ENCODE measurements at places on chromosomes 1 and 21. TPM values are rescaled to one million over a fixed set of nuclear protein-coding genes. Genes with fewer than 3 reads are reported as not detected.

The ERRFI1 gene
- total RNA-seq: 44.6 TPM

The DISC1 gene
- total RNA-seq: 6.6 TPM

The ZBTB8B gene
- 2.7 TPM for total RNA-seq

The LDLRAD2 gene
- total RNA-seq: 0.85 TPM

The LCE3D gene
- total RNA-seq: not detected

The USP21 gene
- 30.7 TPM for total RNA-seq

The POU3F1 gene
- total RNA-seq: 18.9 TPM

The NBPF6 gene
- total RNA-seq: not detected

The KLF17 gene
- not detected for total RNA-seq

DNA sequence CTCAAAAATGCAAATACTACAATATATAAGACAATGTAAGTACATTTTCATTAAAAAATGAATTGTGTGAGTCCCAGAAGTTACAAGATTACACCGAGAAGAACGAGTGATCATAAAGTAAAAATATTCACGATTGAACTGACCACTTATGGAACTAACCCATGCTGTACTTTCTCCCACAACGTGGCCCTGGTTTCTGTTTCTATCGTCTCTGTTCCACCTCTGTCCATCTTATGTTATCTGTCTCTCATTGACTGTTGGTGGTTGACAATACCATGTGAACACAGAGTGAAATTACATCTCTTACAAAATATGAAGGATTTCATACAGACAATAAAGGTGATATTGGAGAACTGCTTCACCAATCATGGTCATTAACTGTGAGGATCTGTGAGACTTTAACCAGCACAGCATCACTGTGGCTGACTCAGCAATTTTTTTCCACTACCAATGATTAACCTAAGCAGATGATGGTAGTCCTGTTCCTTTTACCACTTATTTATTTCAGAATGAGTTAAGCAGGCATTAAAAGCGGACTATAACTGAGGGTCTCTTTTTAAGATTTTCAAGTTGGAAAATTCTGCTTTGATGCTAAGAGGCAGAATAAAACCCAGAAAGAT, 165.1 kb downstream of the TGFB2 start:
- no peak overlapping the region for H3K27ac ChIP-seq
- H3K4me3 ChIP-seq: no peak overlapping the region
- H3K27me3 ChIP-seq: peaks cover 11% of the 10 kb centered on the region
- no peak for DNase-seq

DNA sequence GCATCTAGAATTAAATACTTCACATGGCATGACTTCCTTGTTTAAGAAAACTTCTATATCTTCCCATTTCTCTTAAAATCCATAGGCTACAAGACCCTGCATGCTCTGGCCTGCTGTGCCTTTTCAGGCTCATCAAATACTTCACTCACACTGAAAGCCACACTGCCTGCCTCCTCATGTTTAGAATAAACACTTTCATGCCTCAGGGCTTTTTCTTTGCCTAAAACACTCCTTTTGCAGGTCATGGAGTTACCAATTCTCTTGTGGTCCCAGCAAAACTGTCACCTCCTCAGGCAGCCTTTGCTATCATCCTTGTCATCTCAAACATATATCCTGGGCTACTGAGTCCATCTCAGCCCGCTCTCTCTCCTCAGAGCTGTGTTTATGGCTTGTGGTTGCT, 5.5 kb downstream of the SGIP1 start:
- H3K27ac ChIP-seq: no peak overlapping the region
- H3K4me3 ChIP-seq: no peak overlapping the region
- peaks cover 29% of the 10 kb centered on the region for H3K4me1 ChIP-seq
- peaks cover under 1% of the 10 kb centered on the region for H3K27me3 ChIP-seq

- no peaks in the 10 kb centered on the region for H3K36me3 ChIP-seq
- no peak overlapping the region for H3K4me3 ChIP-seq
- H3K4me1 ChIP-seq: no peaks in the 10 kb centered on the region
- H3K27ac ChIP-seq: no peak overlapping the region
- no peaks in the 10 kb centered on the region for H3K27me3 ChIP-seq
- DNase-seq: no peak
Measured at GRCh38 chr1:74328851-74329250, 93.7 kb downstream of the TNNI3K start.

DNA sequence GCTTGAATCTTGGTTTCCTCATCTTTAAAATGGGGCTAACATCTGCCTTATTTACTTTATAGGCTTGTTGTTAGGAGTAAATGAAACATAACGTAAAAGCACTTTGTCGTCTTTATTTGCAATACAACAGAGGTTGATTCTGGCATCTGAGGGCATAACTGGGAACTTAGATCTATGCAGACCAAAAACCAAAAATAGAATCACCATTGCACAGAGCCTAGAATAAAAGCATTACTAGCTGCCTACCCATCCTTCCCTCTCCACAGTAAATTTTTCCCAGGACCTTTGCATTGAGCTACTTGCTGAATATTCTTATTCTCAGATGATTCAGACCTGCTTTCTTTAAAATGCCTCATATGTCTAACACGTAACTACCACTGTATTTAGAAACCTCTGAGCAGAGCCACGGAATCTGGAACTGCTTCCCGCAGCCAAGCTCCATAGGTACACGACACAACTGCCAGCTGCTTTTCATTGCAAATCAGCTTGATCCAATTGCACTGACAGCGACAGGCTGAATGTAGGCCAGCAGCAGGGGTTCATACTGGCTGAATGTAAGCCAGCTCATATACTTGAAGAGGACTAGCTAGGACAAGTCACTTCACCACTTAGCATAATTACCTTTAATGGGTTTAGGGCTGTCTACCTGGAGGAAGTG, 33.2 kb upstream of the SERBP1 start:
- H3K27me3 ChIP-seq: peaks cover 31% of the 10 kb centered on the region
- no peak overlapping the region for H3K4me3 ChIP-seq
- peak overlapping the region; percentile 50 for H3K27ac ChIP-seq
- H3K4me1 ChIP-seq: peaks cover 60% of the 10 kb centered on the region

- H3K27ac ChIP-seq: no peak overlapping the region
- no peak overlapping the region for H3K4me3 ChIP-seq
- peaks cover 54% of the 10 kb centered on the region for H3K4me1 ChIP-seq
- no peaks in the 10 kb centered on the region for H3K36me3 ChIP-seq
- peaks cover 13% of the 10 kb centered on the region for H3K27me3 ChIP-seq
Measured at GRCh38 chr1:65141394-65141793, 6.6 kb upstream of the AK4 start.

GRCh38 chr1:236052232-236052993, 12.5 kb downstream of the NID1 start:
- peaks cover 9% of the 10 kb centered on the region for H3K27me3 ChIP-seq
- H3K36me3 ChIP-seq: no peaks in the 10 kb centered on the region
- H3K4me1 ChIP-seq: peaks cover 14% of the 10 kb centered on the region
- no peak for DNase-seq
- H3K27ac ChIP-seq: no peak overlapping the region
- no peak overlapping the region for H3K4me3 ChIP-seq

DNA sequence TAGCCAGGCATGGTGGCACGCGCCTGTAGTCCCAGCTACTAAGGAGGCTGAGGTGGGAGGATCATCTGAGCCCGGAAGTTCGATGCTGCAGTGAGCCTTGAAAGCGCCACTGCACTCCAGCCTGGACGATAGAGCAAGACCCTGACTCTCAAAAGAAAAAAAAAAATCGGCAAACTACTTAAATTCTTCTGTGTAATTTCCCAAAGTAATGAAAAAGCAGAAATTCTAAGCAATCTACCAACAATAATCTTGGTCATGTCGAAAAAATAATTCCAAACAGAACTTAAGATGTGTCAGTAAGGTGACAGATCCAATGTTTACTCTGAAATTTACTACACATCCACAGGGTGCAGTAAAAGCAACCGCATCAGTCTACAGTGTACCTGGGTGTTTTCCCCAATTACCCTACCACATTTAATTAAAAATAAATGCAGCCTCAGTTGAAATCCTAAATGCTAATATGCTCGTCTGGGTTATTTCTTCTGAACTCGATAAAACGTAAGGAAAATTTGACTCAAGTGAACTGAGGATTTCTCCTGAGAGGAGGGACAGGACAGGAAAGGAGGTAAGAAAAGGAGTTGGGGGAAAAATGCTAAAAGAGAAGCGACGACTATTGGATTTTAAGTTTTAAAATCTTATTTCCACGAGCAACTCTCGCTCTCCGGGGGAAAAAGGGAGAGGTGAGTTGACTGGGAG, 801 bp downstream of the EPRS1 start:
- 0 out of 2 replicates have a peak, but pooled peaks cover 3% of the 10 kb centered on the region for H3K36me3 ChIP-seq
- H3K27me3 ChIP-seq: no peaks in the 10 kb centered on the region
- H3K27ac ChIP-seq: peak overlapping the region; percentile 97
- H3K4me3 ChIP-seq: peak overlapping the region; percentile 95
- DNase-seq: no peak
- H3K4me1 ChIP-seq: peaks cover 12% of the 10 kb centered on the region

GRCh38 chr1:112678605-112679004, 4.1 kb downstream of the MOV10 start:
- no peak overlapping the region for H3K4me3 ChIP-seq
- H3K36me3 ChIP-seq: peaks cover 16% of the 10 kb centered on the region
- peaks cover 10% of the 10 kb centered on the region for H3K27me3 ChIP-seq
- peaks cover 27% of the 10 kb centered on the region for H3K4me1 ChIP-seq
- H3K27ac ChIP-seq: peak overlapping the region; percentile 46

GRCh38 chr1:237590386-237590785, 300.3 kb downstream of the ZP4 start:
- no peaks in the 10 kb centered on the region for H3K27me3 ChIP-seq
- H3K27ac ChIP-seq: no peak overlapping the region
- peaks cover 3% of the 10 kb centered on the region for H3K36me3 ChIP-seq
- DNase-seq: no peak

- no peak overlapping the region for H3K4me3 ChIP-seq
- H3K4me1 ChIP-seq: peaks cover 5% of the 10 kb centered on the region
- H3K27me3 ChIP-seq: no peaks in the 10 kb centered on the region
- peaks cover 10% of the 10 kb centered on the region for H3K36me3 ChIP-seq
Measured at GRCh38 chr1:113530021-113530420, 139.7 kb downstream of the MAGI3 start.

- peaks cover 24% of the 10 kb centered on the region for H3K4me1 ChIP-seq
- no peaks in the 10 kb centered on the region for H3K27me3 ChIP-seq
- no peak overlapping the region for H3K4me3 ChIP-seq
- no peak overlapping the region for H3K27ac ChIP-seq
- DNase-seq: no peak
Measured at GRCh38 chr1:208206092-208206698, 38.0 kb downstream of the PLXNA2 start.

DNA sequence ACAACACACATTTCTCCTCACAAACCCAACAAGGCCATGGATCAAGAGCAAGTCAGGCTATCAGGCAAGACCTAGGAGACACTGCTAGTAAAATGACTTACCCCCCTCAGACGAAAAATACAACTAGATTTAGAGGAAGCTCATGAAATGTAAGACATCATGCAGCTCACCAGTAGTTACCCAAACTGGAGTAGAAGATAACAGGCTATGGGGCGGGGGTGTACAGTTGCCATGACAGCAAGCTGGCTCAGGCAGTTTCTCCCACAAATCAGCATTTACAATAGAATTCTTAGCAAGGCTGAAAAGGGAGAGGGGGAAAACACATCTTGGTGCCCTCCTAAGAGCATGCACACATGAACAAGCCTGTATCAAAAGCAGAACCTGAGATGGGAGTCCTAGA, 13.9 kb downstream of the TPM3 start:
- H3K27ac ChIP-seq: peak overlapping the region; percentile 71
- H3K4me3 ChIP-seq: no peak overlapping the region
- peaks cover 31% of the 10 kb centered on the region for H3K36me3 ChIP-seq
- no peaks in the 10 kb centered on the region for H3K27me3 ChIP-seq

- H3K27ac ChIP-seq: peak overlapping the region; percentile 93
- H3K4me1 ChIP-seq: peaks cover 26% of the 10 kb centered on the region
- H3K27me3 ChIP-seq: no peaks in the 10 kb centered on the region
- H3K36me3 ChIP-seq: peaks cover 14% of the 10 kb centered on the region
Measured at GRCh38 chr1:109091078-109091838, 694 bp downstream of the TMEM167B start.

DNA sequence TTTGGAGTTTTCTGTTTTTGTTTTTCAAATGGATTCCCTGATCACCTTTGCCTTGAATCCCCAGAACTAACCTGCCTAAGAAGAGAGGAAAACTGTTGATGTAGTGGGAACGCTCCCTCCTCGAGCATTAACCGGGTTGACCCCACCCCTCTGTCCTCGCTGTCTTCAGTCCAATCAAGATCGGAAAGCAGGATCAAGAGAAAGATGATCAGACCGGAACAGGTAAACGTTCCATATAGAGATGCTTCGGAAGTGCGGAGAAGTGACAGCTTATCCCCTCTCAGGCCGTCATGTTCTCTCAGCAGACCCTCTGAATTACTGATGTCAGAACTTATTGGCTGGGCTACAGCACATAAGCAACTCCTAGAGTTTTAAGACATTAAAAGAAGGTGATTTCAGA, 800 bp upstream of the FAM163A start:
- H3K27me3 ChIP-seq: peaks cover 80% of the 10 kb centered on the region
- H3K27ac ChIP-seq: no peak overlapping the region
- no peaks in the 10 kb centered on the region for H3K36me3 ChIP-seq
- H3K4me1 ChIP-seq: peaks cover 16% of the 10 kb centered on the region
- peak overlapping the region; percentile 70 for H3K4me3 ChIP-seq

GRCh38 chr21:23524685-23525084, 2082.6 kb downstream of the MRPL39 start:
- no peak for DNase-seq
- H3K4me3 ChIP-seq: no peak overlapping the region
- H3K27me3 ChIP-seq: no peaks in the 10 kb centered on the region
- H3K36me3 ChIP-seq: no peaks in the 10 kb centered on the region

DNA sequence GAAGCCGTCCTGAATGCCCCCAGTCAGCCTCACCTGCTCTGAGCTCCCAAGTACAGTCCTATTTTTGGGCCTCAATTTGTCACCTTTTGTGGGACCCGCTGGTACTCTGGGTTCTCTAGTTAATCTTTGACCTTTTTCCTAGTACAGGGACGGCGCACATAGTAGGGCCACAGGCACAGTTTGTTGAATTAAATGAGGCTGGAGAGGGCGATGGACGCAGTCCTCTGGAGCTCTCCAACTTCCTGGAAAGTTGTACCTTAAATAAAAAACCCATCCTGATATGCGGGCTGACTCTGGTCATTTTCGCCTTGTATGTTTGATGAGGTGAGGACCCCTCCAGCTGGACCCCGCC, 4.8 kb downstream of the FAM110D start:
- no peak for DNase-seq

DNA sequence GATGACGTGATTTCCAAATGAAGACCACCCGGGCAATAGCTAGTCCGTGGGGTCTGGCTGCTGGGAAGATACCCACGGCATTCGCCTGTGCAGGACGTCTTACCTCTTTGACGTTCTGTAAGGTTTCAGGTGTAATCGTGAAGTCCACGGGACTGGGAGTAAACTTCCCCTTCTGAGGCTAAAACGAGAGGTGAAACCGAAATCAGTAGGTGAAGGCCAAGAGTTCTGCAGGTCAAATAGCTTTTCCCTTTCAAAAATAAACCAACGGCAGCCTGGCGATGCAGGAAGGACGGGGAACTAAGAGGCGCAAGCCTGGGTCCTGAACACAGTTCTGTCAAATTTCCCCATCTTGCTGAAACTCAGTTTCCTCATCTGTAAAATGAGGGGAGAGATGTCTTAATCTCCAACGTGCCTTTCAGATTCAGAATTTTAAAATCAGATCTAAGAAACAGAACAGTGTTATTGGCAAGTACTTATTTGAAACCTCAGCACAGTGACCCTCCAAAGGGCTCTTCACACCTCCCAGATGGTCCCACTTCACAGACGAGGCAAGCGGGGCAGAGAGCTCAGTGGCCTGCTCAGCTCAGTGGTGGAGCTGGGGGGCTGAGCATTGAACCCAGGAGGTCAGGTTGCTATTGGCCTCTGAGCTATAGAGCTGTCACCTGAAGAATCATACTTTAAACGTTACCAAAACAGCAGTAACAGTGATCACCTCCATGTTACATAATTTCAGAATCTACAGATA, 34.7 kb downstream of the VPS26C start:
- no peak for DNase-seq
- H3K36me3 ChIP-seq: peaks cover 62% of the 10 kb centered on the region
- no peak overlapping the region for H3K4me3 ChIP-seq
